Effector memory CD8-positive, alpha-beta T cell (primary cell): ENCODE measurements at places on chromosomes 7 and 10.

GRCh38 chr7:128167791-128168666 is 73.0 kb upstream of the LEP start:
- DNase-seq: no peak

- DNase-seq: no peak
These were observed 568 bp upstream of the MEOX2 start for GRCh38 chr7:15686957-15687545.

GRCh38 chr10:36994886-36995285 is 130.5 kb upstream of the ANKRD30A start:
- no peak for DNase-seq

GRCh38 chr10:90064295-90064694 is 362.9 kb downstream of the KIF20B start:
- no peak for DNase-seq

- DNase-seq: no peak
These were observed 308.7 kb downstream of the DNAJB6 start for GRCh38 chr7:157645539-157645938.

GRCh38 chr7:67022511-67022910 is 25.9 kb downstream of the TYW1 start:
- no peak for DNase-seq

DNA sequence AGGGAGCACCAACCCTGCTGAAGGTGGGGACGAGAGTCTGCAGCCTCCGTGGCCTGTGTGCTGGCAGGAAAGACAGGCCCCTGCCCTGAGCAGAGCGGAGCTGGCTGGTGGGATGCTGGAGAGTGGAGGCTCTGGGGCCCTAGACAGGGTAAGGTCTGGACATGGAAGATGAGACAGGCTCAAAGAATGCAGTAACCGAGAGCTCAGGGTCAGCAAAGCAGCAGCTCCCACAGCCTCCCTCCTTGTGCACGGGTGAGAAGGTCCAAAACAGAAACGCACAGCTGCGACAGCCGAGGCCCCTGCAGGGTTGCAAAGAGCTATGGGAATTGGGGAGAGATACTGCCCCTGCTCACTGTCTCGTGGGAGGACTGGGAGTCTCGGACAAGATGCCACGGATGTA is 80.5 kb downstream of the TNS3 start:
- no peak for DNase-seq

- no peak for DNase-seq
These were observed 7.0 kb downstream of the NFKB2 start for GRCh38 chr10:102402512-102402896.

GRCh38 chr7:996079-996872 is 13.3 kb downstream of the CYP2W1 start:
- DNase-seq: no peak

- no peak for DNase-seq
These were observed 47.8 kb upstream of the NKX2-3 start for GRCh38 chr10:99484626-99485581.
